ENCODE measurements at places on chromosomes 12 and 14. TPM values are rescaled to one million over a fixed set of nuclear protein-coding genes. Genes with fewer than 3 reads are reported as not detected.

Gene PLEKHG7
- total RNA-seq: not detected

Gene OTUB2
- 0.08 TPM for total RNA-seq

Gene YAF2
- 56.8 TPM for total RNA-seq

- no peak overlapping the region for H3K4me3 ChIP-seq
- no peaks in the 10 kb centered on the region for H3K27me3 ChIP-seq
- DNase-seq: no peak
- no peaks in the 10 kb centered on the region for H3K36me3 ChIP-seq
- no peak overlapping the region for H3K27ac ChIP-seq
- no peaks in the 10 kb centered on the region for H3K4me1 ChIP-seq
Observed at GRCh38 chr14:96989306-96989705, 192.1 kb downstream of the VRK1 start.

DNA sequence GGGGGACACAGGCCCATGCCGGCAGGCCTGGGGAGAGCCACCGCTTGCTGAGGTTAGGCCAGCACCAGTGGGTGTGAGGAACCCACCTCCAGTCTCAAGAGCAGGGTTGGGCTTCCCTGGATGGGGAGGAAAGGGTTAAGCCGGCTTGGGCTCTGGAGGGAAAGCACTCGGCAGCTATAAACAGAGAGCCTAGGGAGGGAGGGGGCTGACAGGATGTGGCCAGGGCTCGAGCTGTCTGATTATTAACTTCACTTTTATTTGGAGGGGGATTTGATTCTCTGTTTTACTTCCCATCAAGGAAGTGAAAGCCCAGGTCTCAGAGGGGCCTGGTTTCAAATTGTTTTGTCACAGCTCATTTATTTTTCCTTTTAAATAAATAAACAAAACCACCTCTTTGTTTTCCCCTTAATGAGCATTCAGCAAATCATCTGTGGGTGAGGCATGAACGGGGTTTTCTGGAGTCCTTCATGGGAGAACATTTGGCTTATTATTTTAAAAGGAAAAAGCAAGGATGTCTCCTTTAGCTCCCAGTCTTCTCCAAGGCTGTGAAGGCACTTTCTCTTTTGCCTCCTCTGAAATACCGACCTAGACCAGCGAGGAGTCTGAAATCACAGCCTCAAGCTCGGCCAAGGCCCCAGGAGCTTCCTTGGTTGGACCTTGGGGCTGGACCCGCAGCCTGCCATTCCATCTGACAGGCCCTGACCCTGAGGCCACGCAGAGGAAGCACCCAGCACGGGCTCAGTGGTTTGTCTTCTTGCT is 21.9 kb upstream of the ZFP36L1 start:
- peak overlapping the region; percentile 72 for H3K4me3 ChIP-seq
- H3K4me1 ChIP-seq: peaks cover 23% of the 10 kb centered on the region
- peak overlapping the region; percentile 99 for H3K27ac ChIP-seq
- no peaks in the 10 kb centered on the region for H3K36me3 ChIP-seq
- DNase-seq: no peak

Gene CLECL1
- 0.42 TPM for total RNA-seq

DNA sequence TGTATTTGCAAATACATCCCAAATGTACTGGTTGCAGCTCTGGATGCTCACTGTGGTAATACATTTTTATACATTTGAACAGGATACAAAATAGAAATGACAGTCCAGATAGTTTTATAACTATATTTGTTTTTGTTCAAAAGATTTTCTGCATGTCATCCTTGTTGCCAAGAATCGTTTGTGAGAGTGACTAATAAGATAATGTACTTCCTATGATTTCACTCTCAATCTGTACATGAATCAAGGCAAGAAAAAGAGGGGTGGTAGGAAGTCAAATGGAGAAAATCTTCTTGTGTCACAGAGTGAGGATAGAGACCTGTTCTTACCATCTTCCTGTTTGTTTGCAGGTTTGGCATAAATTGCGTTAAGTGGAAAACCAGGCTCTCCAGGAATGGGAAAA is 13.9 kb downstream of the ARPC3 start:
- no peaks in the 10 kb centered on the region for H3K4me1 ChIP-seq
- H3K27me3 ChIP-seq: no peaks in the 10 kb centered on the region
- no peak for DNase-seq
- no peak overlapping the region for H3K27ac ChIP-seq

Gene CCDC197
- 3.1 TPM for total RNA-seq

GRCh38 chr12:22866406-22866805 is 241.4 kb downstream of the ETNK1 start:
- H3K27ac ChIP-seq: no peak overlapping the region
- no peaks in the 10 kb centered on the region for H3K27me3 ChIP-seq
- no peak overlapping the region for H3K4me3 ChIP-seq
- no peaks in the 10 kb centered on the region for H3K4me1 ChIP-seq
- DNase-seq: no peak
- no peaks in the 10 kb centered on the region for H3K36me3 ChIP-seq

DNA sequence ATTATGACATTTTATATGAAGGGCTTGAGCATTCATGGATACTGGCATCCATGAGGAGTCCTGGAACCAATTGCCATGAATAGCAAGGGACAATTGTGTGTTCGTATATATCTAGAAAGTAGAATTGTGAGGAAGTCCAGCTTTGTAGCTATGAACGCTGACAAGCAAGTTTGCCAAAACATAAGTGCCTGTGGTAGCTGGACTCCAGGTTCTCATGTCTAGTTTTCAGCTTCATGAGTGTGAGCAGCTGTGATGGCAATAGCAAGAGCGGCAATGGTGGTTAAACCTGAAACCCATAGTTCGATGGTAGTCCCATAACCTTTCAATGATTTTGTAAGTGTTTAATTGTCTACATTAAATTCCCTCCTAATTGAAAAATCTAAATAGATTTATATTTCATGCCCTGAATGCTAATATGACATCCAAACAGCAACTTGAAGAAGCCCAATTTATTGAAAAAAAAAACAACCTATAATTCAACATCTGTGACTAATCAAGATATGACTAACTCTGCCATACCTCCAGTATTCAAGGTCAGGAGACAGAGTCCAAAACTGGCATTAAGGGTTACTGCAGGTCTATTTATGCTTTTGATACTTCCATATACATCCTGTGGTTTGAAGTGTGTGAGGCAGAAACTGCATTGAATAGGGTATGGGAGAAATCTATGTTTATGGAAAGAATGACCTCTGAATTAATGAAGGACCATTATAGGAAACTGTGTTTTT is 50.3 kb upstream of the PCED1B start:
- H3K36me3 ChIP-seq: no peaks in the 10 kb centered on the region
- DNase-seq: no peak
- no peaks in the 10 kb centered on the region for H3K27me3 ChIP-seq
- peaks cover 2% of the 10 kb centered on the region for H3K4me1 ChIP-seq
- no peak overlapping the region for H3K4me3 ChIP-seq
- no peak overlapping the region for H3K27ac ChIP-seq

Gene PTPRQ
- total RNA-seq: 0.91 TPM

All from psoas muscle (tissue), 8 donors.